ENCODE measurements at places on chromosomes 2 and 18. TPM values are rescaled to one million over a fixed set of nuclear protein-coding genes. Genes with fewer than 3 reads are reported as not detected.

DNA sequence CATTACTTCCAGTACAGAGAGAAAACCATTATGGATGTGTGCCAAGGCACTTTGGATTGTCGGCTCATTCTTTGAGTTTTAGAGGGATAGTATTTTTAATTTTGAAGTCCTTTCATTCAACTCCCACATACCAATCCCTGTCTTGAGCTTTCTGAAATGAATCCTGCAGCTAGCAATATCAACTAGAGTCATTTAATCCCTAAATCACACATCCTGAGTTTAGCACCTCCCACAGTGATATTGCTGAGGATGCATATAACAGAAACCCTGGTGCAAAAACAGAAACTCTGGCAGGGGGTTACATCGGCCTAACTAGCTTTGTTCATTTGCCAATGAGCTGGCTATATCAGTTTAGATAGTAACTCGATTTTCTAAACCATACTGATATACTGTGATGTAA, 427.3 kb downstream of the LRP1B start:
- no peak for DNase-seq

- no peak for DNase-seq
Observed at GRCh38 chr2:58925676-58926081, 684.6 kb upstream of the FANCL start.

DNA sequence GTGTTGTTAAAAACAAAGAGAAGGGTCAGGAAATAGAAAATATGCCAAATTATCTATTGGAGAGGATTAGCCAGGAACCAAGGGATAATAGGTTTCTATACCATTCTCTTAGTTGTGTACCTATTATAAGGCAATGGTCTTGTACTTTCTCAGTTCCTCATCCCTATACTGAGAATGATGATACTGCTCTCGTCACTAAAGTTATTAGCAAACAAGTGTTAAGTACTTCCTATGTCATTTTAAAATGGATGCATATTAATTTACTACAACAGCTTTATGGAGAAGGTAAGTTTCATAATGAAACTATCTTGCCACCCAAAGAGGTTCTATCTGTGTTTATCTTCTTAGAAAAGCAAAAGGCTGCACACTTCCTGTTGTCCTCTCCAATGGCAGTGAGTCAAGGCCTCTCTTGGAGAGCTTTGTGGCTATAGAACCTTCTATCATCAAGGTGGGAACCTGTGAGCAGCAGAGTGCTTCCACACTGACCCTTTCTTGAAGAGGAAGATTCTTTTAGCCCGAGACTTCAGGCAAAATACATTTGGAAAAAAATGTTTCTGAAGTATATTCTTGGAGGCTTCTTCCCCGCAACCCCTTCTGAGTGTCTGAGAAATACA, 460.7 kb upstream of the FANCL start:
- DNase-seq: no peak

DNA sequence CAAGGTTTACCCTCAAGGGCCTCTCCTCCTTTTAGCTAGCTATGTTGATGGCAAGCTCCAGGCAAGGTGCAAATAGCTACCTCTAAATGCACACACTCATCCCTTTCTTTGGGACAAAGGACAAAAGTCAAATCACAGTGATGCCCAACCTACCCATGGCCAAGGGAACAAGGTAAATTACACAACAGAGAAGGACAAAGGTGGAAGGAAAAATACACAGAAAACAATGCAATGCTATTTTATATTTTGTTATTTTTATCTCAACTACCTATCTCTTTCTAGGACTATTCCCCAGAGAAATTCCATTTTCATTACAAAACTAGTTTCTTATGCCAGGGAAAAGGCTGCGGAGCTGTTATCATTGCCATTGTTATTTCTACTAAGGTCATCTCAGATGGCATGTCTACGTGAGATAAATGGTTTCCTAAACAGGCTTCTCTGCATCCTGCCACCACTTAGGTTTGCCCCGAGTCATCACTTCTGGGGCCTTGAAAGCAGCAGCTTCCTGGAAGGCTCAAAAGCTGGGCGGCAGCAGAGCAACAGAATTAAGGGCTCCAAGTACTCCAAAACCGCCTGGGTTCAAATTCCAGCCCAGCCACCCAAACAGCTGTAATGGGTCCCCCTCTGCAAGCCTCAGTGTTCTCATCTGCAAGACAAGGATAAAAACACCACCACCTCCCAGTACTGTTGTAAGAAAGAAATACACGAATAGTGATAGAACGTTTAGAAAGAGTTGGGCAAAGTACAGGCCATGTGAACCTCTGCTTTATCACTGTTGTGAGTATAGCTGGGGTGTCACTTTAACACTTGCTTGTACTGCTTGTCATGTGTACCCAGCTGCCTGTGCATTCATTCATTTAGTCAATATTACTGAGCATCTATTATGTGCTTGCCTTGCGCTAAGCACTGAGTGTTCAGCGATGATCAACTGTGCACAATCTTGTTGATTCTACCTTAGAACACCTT, 20.9 kb downstream of the BCL2 start:
- DNase-seq: no peak

DNA sequence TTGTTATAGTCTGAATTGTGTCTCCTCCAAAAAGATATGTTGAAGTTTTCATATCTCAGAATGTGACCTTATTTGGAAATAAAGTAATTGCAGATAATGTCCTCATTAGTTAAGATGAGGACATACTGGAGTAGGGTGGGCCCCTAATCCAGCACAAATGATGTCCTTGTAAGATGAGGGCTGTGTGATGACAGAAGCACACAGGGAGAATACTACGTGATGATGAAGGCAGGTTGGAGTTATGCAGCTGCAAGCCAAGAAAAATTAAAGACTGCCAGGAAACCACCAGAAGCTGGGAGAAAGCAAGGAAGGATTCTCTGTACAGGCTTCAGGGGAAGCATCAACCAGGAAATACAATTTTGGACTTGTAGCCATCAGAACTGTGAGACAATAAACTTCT, 58.3 kb upstream of the PNPT1 start:
- DNase-seq: no peak

The DNAJC27 gene
- total RNA-seq: 9.1 TPM

- DNase-seq: no peak
Observed at GRCh38 chr2:104127049-104127770, 726.7 kb upstream of the POU3F3 start.

DNA sequence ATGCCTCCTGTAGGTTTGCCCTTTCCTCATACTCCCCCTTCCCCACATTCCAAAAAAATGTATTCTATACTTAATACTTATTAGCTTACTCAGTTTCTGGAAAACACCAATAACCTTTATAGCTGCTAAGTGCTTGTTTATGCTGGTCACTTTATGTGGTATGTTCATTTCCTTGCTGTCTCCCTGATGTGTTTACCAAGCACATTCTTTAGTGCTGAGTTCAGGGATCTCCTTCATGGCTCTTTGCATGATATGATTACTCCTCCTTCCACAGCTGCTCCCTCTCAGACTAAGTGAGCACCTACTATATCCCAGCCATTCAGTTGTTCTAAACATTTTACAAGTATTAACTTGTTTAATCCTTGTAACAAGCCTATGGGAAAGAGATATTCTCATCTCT, 698.3 kb upstream of the FANCL start:
- DNase-seq: no peak

GRCh38 chr2:23745726-23746105, 181.2 kb downstream of the ATAD2B start:
- DNase-seq: no peak

GRCh38 chr2:42376758-42377157, 15.7 kb upstream of the COX7A2L start:
- DNase-seq: no peak

The PPP1R1C gene
- 7.4 TPM for total RNA-seq

GRCh38 chr2:136219963-136220362, 102.0 kb upstream of the CXCR4 start:
- DNase-seq: no peak

The DYNAP gene
- not detected for total RNA-seq

The TSHZ1 gene
- 21.8 TPM for total RNA-seq

GRCh38 chr2:216551234-216552068, 52.8 kb downstream of the RPL37A start:
- DNase-seq: no peak

The CASP8 gene
- total RNA-seq: 12.9 TPM

GRCh38 chr2:185221-185620, 78.6 kb downstream of the SH3YL1 start:
- no peak for DNase-seq

DNA sequence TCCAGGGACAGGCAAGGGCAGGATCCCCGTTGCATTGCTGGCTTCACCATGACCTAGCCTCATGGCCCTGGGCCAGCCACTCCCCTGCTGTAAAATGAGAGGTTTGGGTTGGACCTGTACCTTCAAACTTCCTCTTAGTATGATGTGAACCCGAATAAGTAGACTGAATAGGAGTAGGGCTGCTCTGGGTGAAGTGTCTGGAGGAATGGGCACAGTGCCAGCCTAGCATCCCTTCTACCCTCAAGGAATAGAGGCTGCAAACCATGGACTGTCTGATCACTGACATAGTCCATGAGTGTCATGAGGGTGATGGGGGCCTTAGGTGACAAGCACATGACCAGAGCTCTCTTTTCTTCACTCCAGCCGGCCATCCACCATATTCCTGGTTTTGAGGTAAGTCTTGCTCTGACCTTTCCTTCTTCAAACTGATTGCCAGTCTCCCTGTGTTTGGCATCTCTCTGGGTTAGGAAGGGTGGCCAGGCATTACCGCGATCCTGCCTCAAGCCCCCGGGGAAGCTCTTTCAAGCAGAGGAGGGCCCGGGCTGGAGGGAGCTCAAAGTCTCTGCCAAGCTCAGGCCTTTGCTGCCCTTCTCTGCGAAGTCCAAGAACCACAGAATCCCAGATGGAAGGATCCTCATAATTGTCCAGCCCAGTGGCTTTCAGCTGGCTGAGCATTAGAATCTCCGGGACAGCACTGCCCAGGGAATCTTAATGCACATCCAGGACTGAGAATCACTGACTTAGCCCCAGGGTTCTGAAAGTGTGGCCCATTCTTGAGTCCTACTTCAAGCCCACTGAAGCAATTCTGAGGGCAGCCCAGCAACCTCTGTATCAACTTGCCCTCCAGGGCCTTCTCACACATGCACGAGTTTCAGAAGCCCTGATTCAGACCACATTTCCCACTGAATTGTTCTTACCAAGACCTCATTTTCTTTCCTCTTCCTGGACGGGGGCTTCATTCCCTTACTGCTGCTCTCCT, 148.1 kb downstream of the DYSF start:
- DNase-seq: no peak

DNA sequence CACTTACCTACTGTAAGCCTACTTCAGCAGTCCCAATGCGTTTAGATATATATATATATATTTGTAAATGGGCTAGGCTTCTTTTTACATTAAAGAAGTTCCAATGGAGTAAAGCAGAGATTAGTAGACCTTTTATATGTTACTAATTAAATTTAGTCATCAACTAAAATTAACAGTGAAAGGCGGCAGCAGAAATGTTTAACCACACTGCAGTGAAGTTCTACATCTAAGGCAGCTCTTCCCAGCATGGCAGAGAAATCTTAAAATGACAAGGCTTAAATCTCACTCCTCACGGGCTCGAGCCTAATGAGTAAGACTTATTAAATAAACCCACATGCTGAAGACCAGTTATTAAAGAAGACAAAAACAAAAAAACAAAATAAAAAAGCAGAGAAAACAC, 19.1 kb upstream of the KANSL1L start:
- no peak for DNase-seq

DNA sequence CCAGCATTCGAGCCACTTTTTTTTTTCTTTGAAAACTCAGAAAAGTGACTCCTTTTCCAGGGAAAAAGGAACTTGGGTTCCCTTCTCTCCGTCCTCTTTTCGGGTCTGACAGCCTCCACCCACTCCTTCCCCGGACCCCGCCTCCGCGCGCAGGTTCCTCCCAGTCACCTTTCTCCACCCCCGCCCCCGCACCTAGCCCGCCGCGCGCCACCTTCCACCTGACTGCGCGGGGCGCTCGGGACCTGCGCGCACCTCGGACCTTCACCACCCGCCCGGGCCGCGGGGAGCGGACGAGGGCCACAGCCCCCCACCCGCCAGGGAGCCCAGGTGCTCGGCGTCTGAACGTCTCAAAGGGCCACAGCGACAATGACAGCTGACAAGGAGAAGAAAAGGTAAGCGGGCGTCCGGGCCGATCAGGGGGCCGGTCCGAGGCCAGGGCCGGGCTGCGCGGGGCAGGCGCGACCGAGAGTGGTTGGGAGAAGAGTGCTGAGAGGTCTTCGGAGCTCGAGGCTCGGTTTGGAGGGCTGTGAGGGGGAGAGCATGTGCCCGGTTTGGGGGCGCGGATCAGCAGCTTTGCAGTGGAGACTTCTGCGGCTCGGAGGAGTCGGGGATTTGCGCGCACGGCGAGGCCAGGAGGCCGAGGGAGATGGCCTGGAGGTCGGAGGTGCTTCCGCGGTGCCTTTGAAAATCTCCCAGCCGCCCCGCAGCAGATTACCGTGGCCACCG, 502 bp downstream of the EPAS1 start:
- peak; percentile 72 for DNase-seq

The FAM237A gene
- total RNA-seq: not detected

DNA sequence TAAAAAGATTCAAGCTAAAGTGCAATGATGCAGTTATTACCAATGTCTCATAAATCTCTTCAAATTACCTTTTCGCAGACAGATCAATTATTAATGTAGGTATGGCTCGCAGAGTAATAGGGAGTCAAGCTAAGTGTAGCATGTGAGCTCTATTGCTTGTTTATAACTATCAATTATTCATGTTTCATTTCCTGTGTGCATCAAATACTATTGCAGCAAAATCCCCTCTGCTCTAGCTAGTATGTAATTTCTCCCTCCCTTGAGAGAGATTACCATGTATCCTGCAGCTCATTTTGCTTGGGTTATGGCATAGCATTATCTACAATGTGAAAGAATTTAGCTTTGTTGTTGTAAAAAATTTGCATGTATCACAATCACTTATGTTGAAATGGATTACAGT, 65.6 kb upstream of the SCN1A start:
- no peak for DNase-seq

The CDH20 gene
- total RNA-seq: 1.6 TPM

DNA sequence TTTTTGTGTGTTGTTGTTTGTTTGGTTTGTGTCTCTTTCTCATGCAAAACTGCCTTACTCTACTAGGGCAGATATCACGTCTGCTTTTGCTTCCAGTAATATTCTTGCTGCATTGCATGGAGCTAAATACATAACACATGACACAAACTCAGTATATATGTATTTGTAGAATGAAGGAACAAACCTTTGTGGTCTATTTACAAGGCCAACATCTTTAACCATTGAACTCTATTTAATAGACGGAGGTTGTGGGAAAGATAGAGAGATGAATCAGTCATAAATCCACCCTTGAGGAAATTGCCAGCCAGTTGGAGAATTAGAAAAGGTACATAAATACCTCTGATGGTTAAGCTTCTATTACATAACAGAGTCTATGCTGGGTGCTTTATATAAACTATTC, 26.0 kb upstream of the IL1RL1 start:
- DNase-seq: no peak

- DNase-seq: no peak
Observed at GRCh38 chr2:45452866-45453265, 158.2 kb downstream of the SRBD1 start.

Data from type B pancreatic cell (in vitro differentiated cells).